ENCODE measurements at places on chromosomes 6 and 20. TPM values are rescaled to one million over a fixed set of nuclear protein-coding genes. Genes with fewer than 3 reads are reported as not detected.
A peak's percentile ranks its signal among the peaks of the same experiment; 100 is the strongest.

The PPP2R5D gene
- total RNA-seq = 32.7 TPM

- no peak for DNase-seq
- H3K27me3 ChIP-seq = no peaks in the 10 kb centered on the region
- peaks cover 46% of the 10 kb centered on the region for H3K4me1 ChIP-seq
- H3K36me3 ChIP-seq = no peaks in the 10 kb centered on the region
- no peak overlapping the region for H3K27ac ChIP-seq
These were observed 108.8 kb downstream of the SMLR1 start for GRCh38 chr6:130935978-130936377.

- no peaks in the 10 kb centered on the region for H3K4me1 ChIP-seq
- no peak overlapping the region for H3K4me3 ChIP-seq
- H3K27me3 ChIP-seq = peaks cover 18% of the 10 kb centered on the region
- no peak for DNase-seq
- no peaks in the 10 kb centered on the region for H3K36me3 ChIP-seq
These were observed 143.7 kb upstream of the GGTLC1 start for GRCh38 chr20:24132246-24132645.

The MCHR2 gene
- total RNA-seq = not detected

GRCh38 chr6:27492631-27493190 lies 19.8 kb upstream of the ZNF184 start:
- no peaks in the 10 kb centered on the region for H3K36me3 ChIP-seq
- H3K27me3 ChIP-seq = peaks cover 11% of the 10 kb centered on the region
- no peak for DNase-seq
- H3K4me3 ChIP-seq = no peak overlapping the region
- H3K4me1 ChIP-seq = peaks cover 11% of the 10 kb centered on the region

GRCh38 chr6:2103765-2104523 lies 141.5 kb downstream of the GMDS start:
- H3K4me1 ChIP-seq = peaks cover 6% of the 10 kb centered on the region
- no peaks in the 10 kb centered on the region for H3K27me3 ChIP-seq
- H3K36me3 ChIP-seq = no peaks in the 10 kb centered on the region
- peak overlapping the region; percentile 41 for H3K4me3 ChIP-seq

GRCh38 chr6:108596956-108597355 lies 36.2 kb downstream of the FOXO3 start:
- no peaks in the 10 kb centered on the region for H3K36me3 ChIP-seq
- peaks cover 95% of the 10 kb centered on the region for H3K4me1 ChIP-seq
- H3K4me3 ChIP-seq = no peak overlapping the region
- no peaks in the 10 kb centered on the region for H3K27me3 ChIP-seq

The LST1 gene
- 6.5 TPM for total RNA-seq

- no peak overlapping the region for H3K27ac ChIP-seq
- peaks cover 44% of the 10 kb centered on the region for H3K36me3 ChIP-seq
- H3K4me3 ChIP-seq = no peak overlapping the region
These were observed 58.3 kb downstream of the SERAC1 start for GRCh38 chr6:158109748-158110147.

DNA sequence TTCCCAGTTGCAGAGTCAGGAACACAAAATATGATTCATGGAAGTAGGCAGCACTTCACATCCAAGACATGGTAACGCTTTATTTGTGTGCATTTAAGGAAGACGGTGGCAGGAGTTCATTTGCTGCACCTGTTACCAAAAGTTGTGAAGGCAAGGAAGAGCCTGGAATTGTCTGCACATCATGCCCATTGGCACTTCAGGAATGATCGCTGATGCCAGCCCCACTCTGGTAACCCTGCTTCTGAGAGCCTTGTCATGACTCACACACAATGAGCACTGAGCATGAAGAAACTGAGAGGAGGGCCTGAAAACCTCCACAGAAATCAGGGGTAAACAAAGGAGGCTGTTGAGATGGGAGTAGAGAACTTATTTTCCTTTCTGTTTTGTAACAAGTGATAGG lies 181.1 kb downstream of the RPS12 start:
- no peaks in the 10 kb centered on the region for H3K4me1 ChIP-seq
- no peak overlapping the region for H3K4me3 ChIP-seq
- no peak overlapping the region for H3K27ac ChIP-seq

DNA sequence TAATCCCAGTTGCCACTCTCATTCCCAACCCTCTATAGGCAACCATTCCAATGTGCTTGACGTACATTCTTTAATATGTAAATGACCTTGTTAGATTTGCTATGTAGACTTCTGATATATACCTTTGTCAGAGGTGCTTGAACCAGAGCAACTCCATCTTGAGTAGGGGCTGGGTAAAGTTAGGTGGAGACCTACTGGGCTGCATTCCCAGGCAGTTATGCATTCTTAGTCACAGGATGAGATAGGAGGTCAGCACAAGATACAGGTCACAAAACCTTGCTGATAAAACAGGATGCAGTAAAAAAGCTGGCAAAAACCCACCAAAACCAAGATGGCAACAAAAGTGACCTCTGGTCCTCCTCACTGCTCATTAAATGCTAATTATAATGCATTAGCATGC lies 8.3 kb upstream of the HM13 start:
- H3K27me3 ChIP-seq = peaks cover 31% of the 10 kb centered on the region
- no peak for DNase-seq
- no peaks in the 10 kb centered on the region for H3K36me3 ChIP-seq
- no peak overlapping the region for H3K4me3 ChIP-seq
- no peak overlapping the region for H3K27ac ChIP-seq
- H3K4me1 ChIP-seq = no peaks in the 10 kb centered on the region

DNA sequence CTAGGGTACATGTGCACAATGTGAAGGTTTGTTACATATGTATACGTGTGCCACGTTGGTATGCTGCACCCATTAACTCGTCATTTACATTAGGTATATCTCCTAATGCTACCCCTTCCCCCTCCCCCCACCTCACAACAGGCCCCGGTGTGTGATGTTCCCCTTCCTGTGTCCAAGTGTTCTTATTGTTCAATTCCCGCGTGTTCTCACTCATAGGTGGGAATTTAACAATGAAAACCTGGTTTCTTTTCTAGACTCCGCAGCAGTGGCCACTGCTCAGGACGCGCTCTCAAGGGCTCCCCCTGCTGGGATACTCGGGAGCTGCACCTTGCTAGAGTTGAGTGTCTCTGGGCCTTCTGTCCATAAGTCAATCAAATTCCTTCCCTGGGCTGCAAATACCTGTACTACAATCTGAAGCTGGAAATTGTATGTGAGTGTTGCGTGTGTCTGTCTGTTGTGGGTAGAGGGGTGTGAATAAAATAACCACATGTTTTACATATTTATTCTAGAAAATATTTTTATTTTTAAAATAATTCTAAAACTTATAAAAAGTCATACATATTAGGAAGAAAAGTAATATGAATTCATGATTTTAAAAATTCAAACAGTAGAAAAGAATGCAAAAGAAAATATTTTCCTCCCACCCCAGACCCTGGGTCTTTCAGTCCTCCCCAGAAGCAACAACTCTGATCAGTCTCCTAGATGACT lies 8.2 kb upstream of the CEP250 start:
- H3K27ac ChIP-seq = no peak overlapping the region
- no peaks in the 10 kb centered on the region for H3K36me3 ChIP-seq
- peak overlapping the region; percentile 57 for H3K4me3 ChIP-seq
- peaks cover 4% of the 10 kb centered on the region for H3K4me1 ChIP-seq
- DNase-seq = peak; percentile 86

DNA sequence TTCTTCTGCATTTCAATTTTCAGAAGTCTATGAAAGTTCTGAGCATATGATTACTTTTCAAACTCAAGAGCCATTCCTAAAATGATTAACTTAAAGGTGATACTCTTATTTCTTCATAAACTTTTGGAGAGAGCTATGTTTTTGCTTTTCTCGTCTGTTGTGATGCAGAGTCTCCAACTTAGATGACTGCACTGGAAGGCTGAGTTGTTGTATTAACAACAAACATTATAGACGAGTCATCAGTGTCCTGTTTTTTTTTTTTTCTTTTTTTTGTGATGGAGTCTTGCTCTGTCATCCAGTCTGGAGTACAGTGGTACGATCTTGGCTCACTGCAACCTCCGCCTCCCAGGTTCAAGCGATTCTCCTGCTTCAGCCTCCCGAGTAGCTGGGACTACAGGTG lies 101.9 kb downstream of the CD109 start:
- H3K4me1 ChIP-seq = peaks cover 12% of the 10 kb centered on the region
- H3K4me3 ChIP-seq = no peak overlapping the region
- peaks cover 6% of the 10 kb centered on the region for H3K36me3 ChIP-seq

The DDO gene
- 37.6 TPM for total RNA-seq

DNA sequence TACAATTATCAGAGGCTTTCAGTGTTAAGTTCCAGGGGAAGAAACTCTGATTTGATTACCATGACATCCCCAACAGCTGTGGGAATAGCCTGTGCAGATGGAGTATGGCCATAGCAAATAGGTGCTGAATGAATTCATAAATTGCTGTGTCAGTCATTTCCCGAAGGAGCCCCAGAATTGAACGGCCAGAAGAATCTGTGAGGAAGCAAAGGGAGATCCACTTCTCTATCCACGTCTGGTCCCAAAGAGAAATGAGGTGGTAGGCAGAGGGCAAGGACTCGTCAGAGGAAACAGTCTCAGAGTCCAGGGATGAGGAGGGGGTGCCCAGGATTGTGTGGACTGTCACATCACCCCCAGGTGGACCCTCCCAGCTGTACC lies 3.1 kb upstream of the TAF8 start:
- peaks cover 7% of the 10 kb centered on the region for H3K36me3 ChIP-seq
- peaks cover 98% of the 10 kb centered on the region for H3K4me1 ChIP-seq
- H3K27me3 ChIP-seq = no peaks in the 10 kb centered on the region
- DNase-seq = no peak
- H3K4me3 ChIP-seq = peak overlapping the region; percentile 83

DNA sequence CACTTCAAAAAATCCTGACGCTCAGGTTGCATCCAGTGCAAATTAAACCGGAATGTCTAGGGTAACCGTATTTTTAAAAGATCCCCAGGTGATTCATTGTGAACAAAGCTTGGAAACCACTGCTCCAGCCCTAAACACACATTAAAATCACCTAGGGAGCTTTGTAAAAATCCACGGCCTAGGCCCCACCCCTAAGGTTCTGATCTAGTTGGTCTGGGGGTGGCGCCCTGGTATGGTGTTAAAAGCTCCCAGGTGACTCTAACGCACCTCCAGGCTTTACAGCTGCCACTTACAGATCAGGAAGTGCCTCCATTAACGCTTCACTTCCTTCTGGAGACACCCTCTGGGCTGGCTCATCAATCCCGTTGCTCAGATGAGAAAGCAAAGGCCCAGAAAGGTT lies 92.2 kb downstream of the GRM4 start:
- no peak overlapping the region for H3K27ac ChIP-seq
- H3K4me1 ChIP-seq = peaks cover 9% of the 10 kb centered on the region
- H3K4me3 ChIP-seq = no peak overlapping the region
- DNase-seq = no peak
- H3K27me3 ChIP-seq = peaks cover 100% of the 10 kb centered on the region

- peaks cover 18% of the 10 kb centered on the region for H3K4me1 ChIP-seq
- peaks cover 96% of the 10 kb centered on the region for H3K27me3 ChIP-seq
- no peaks in the 10 kb centered on the region for H3K36me3 ChIP-seq
- no peak for DNase-seq
- H3K4me3 ChIP-seq = peak overlapping the region; percentile 51
These were observed 3.1 kb upstream of the TFAP2B start for GRCh38 chr6:50815436-50816114.

The HRH3 gene
- total RNA-seq = not detected

- no peak for DNase-seq
- H3K27ac ChIP-seq = no peak overlapping the region
- H3K4me3 ChIP-seq = no peak overlapping the region
- H3K4me1 ChIP-seq = peaks cover 9% of the 10 kb centered on the region
- no peaks in the 10 kb centered on the region for H3K27me3 ChIP-seq
These were observed 104.5 kb upstream of the BEND3 start for GRCh38 chr6:107219851-107220250.

DNA sequence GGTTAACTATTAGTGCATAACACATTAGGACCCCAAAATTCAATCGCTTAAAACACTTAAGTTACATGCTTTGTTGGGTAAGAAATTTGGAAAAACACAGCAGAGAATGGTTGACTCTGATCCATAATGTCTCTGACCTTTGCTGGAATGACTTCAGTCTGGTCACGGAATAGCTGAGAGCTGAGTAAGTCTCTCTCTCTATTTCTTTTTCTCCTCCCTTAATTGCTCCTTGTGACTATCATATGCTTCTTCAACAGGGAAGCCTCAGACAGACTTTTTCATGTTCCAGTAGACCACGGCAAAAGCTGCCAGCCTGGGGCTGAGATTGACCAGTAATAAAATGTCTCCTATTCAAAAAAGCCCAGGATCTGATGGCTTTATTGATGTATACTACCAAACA lies 4.8 kb downstream of the OR12D1 start:
- H3K27me3 ChIP-seq = no peaks in the 10 kb centered on the region
- H3K4me1 ChIP-seq = no peaks in the 10 kb centered on the region
- no peaks in the 10 kb centered on the region for H3K36me3 ChIP-seq
- H3K4me3 ChIP-seq = no peak overlapping the region
- no peak for DNase-seq

DNA sequence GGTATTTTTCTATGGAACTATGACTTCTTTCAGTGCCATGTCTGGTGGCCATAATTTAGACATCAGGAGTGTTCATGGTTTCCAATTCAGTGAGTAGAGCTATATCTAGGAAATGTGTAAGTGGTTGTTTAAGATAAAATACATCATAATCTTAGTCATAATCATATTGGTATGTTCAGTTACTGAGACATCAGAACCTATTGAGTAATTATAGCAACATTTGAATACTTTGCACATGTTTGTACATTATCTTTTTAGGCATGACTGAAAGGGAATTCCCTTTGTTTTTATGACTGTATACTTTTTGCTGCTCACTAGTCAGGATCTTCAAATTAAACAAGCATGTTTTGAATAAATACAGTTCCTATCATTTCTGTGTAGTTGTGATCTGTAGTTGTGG lies 64.0 kb downstream of the STXBP5 start:
- H3K36me3 ChIP-seq = peaks cover 36% of the 10 kb centered on the region
- H3K27ac ChIP-seq = no peak overlapping the region
- H3K4me1 ChIP-seq = no peaks in the 10 kb centered on the region
- H3K4me3 ChIP-seq = no peak overlapping the region
- DNase-seq = no peak

- no peak overlapping the region for H3K27ac ChIP-seq
- no peaks in the 10 kb centered on the region for H3K36me3 ChIP-seq
- H3K4me3 ChIP-seq = no peak overlapping the region
- DNase-seq = no peak
- H3K4me1 ChIP-seq = no peaks in the 10 kb centered on the region
These were observed 71.2 kb upstream of the PRDM1 start for GRCh38 chr6:106014955-106015354.

The STX7 gene
- 48.4 TPM for total RNA-seq

DNA sequence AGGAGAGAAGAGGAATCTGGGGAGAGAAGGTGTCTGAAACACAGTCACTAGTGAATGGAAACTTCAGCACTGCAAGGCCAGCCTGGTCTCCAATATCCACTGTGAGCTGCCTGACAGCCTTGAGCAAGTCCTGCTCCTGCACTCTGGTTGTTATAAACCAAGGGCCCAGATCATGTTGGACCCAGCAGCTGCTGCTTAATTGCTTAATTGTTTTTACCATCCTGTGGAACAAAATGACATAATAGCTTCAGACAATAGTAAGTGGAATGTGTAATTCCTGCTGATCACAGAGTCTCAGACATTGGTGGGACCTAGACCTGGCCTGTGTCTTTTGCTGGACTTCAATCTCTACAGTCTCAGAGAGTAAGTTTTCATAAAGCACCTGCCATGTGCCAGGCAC lies 833.7 kb downstream of the TFAP2A start:
- H3K4me3 ChIP-seq = no peak overlapping the region
- H3K27me3 ChIP-seq = no peaks in the 10 kb centered on the region
- H3K27ac ChIP-seq = no peak overlapping the region
- DNase-seq = no peak
- no peaks in the 10 kb centered on the region for H3K4me1 ChIP-seq

Data from left ventricle myocardium inferior (tissue), 1 donor.